ENCODE measurements at places on chromosomes 5 and 9.

DNA sequence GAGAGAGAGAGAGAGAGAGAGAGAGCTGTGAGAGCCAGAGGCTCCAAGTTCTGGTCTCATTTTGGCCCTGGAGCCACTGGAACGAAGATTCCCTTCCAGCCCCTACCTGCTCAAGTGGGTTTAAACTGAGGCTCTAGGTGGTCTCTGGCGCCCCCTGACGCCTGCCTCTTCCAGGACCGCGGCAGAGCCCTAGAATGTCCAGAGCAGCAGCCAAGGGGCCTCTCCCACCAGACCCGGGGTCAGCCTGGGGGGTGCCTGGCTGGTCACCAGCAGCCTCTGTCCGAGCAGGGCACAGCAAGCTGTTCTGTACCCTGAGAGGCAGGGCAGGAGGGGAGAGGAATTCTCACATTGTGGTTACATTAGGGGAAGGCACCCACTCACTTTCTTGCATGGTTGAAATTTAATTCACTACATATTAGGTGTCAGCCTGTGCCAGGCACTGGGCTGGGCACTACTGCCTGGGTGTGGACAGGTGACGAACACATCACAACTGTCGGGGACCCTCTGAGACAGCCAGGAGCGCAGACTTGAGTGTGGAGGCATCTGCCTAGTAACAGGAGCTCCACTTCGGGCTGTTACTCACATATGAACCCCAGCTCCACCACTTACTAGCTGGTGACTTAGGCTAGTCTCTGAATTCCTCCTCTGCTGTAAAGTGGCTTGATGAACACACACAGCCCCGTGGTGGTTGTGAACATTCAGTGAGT is 44.5 kb downstream of the AMBP start:
- DNase-seq = no peak

DNA sequence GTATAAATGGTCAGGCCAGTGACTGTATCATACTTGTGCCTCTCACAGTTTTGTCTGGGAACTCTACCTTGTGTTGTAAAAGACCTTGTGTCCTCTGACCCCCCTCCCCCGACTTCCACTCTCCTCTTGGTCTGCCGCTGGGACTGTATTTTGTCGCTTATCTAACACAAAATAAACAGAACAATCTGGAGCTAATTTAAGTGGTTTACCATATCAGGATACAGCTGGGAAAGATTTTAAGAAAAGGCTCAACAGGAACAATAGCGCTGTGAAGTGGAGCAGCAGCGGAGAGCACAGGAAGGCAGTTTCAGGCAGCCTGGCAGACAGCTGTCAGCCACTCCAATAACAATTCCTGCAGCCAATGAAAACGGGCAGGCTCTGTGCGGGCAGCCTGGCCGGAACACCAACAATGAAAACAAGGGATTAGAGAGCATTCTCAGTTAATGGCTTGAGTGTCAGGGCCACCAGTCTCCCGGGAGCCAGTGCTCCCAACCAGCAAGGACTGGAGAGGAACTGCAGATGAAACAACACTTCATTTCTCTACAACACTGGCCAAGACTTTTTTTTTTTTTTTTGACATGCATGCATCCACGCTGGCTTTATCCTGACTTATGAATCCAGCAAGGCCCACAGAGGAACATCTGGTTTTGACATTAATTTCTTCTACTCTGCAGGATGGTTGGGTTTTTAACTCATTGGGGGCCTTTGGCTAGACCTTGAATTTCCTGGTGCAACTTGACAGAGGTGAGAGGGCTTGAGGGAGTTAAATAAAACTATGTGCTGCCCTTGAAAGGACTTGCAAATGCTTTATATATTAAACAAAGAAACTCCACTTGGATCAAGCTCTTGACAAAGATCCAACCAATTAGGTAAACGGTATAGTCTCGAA is 76.7 kb downstream of the ARSB start:
- DNase-seq = no peak

DNA sequence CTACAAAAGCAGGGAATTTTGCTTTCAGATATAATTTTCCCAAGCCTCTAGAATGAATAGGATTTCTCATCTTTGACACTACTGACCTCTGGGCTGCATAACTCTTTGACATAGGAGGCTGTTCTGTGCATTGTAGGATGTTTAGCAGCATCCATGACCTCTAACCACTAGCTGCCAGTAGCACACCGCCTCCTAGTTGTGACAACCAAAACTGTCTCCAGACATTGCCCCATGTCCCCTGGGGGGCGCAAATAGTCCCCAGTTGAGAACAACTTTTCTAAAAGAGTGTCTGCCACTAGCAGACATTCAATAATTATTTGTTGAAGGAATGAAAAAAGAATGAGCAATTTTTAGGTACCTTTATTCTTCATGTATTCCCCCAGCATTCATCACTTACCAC is 51.8 kb downstream of the POU4F3 start:
- DNase-seq = no peak

- no peak for DNase-seq
These were observed 26.7 kb downstream of the TMEM174 start for GRCh38 chr5:73199671-73200070.

GRCh38 chr5:127322403-127322802 is 31.8 kb downstream of the MEGF10 start:
- no peak for DNase-seq

- no peak for DNase-seq
These were observed 927.1 kb downstream of the NR2F1-AS1 start for GRCh38 chr5:92653730-92654461.

GRCh38 chr9:118444403-118444802 is 740.2 kb downstream of the TLR4 start:
- DNase-seq = no peak

DNA sequence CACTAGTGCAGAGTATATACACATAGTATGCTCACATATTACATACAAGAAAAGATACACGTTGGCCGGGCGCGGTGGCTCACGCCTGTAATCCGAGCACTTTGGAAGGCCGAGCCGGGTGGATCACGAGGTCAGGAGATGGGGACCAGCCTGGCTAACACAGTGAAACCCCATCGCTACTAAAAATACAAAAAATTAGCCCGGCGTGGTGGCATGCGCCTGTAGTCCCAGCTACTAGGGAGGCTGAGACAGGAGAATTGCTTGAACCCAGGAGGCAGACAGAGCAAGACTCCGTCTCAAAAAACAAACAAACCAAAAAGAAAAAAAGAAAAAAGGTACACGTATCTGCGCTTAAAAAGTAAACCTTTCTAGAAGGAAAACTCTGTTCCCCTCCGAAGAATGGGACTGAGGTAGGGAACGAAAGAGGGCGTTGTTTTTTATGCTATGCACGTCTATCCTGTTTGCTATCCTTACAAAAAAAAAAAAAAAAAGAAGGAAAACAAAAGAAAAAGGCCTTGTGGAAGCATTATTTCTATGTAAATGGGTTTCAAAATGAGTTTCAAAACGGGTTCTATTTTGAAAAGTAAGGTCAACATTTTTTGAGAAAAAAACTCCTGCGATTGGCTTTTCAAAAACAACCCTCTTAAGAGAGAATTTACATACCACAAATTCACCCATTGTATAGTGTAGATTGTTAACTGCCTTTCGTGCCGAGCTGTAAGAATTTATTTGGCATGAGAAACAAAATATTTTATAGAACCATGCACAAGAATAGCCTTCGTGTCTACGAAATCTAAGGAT is 1.2 kb downstream of the AK3 start:
- DNase-seq = no peak
